ENCODE measurements at places on chromosomes 13 and 19. TPM values are rescaled to one million over a fixed set of nuclear protein-coding genes. Genes with fewer than 3 reads are reported as not detected.

The TPRX1 gene
- not detected for total RNA-seq

The SIGLECL1 gene
- total RNA-seq: not detected

The LHB gene
- not detected for total RNA-seq

The GPR12 gene
- total RNA-seq: 2.5 TPM

The KLK12 gene
- total RNA-seq: not detected

The GPR183 gene
- 7.6 TPM for total RNA-seq

The PPP1R37 gene
- total RNA-seq: 48.3 TPM

The TBXA2R gene
- total RNA-seq: 2.0 TPM

The CRB3 gene
- total RNA-seq: 5.9 TPM

The LRRC4B gene
- 38.4 TPM for total RNA-seq

The GSX1 gene
- total RNA-seq: not detected

The DACT3 gene
- 18.5 TPM for total RNA-seq

The F10 gene
- 22.7 TPM for total RNA-seq

The TMEM38A gene
- total RNA-seq: 18.6 TPM

The HSPB6 gene
- total RNA-seq: 14.9 TPM

The UBE2L5 gene
- not detected for total RNA-seq

The KCNJ14 gene
- total RNA-seq: 1.6 TPM

The ZNF223 gene
- 15.2 TPM for total RNA-seq

The ZNF221 gene
- total RNA-seq: 34.8 TPM

The VSTM1 gene
- not detected for total RNA-seq

The LIM2 gene
- 168 TPM for total RNA-seq

The ACP7 gene
- total RNA-seq: not detected

The NLRP11 gene
- not detected for total RNA-seq

The FXYD1 gene
- 34.8 TPM for total RNA-seq

The PCSK4 gene
- 8.0 TPM for total RNA-seq

The ZNF726 gene
- 9.9 TPM for total RNA-seq

The SULT2A1 gene
- not detected for total RNA-seq

The NKG7 gene
- total RNA-seq: 1.1 TPM

The MCOLN1 gene
- total RNA-seq: 10.2 TPM

The NALCN gene
- total RNA-seq: 11.3 TPM

The DMKN gene
- total RNA-seq: 31.8 TPM

The ODAD3 gene
- 0.27 TPM for total RNA-seq

The VAV1 gene
- total RNA-seq: 4.9 TPM

The PTH2 gene
- not detected for total RNA-seq

The IRS2 gene
- total RNA-seq: 23.6 TPM

The VWA8 gene
- total RNA-seq: 44.9 TPM

The PDE4A gene
- 7.6 TPM for total RNA-seq

The ZNF575 gene
- total RNA-seq: 1.0 TPM

The SBK3 gene
- total RNA-seq: not detected

The PRR20C gene
- total RNA-seq: not detected

The GNA15 gene
- 3.0 TPM for total RNA-seq

The CEACAM16 gene
- total RNA-seq: not detected

The GAMT gene
- 26.2 TPM for total RNA-seq

The LRRC63 gene
- 0.60 TPM for total RNA-seq

The COL5A3 gene
- 31.9 TPM for total RNA-seq

The ICAM4 gene
- 0.38 TPM for total RNA-seq

The LILRA1 gene
- total RNA-seq: 0.22 TPM

The IQCN gene
- 3.1 TPM for total RNA-seq

The ECSIT gene
- total RNA-seq: 43.5 TPM

The SIAH3 gene
- 1.0 TPM for total RNA-seq

The MZF1 gene
- total RNA-seq: 35.8 TPM

The PDE4C gene
- total RNA-seq: 3.8 TPM

The NRTN gene
- total RNA-seq: 3.7 TPM

The ZNF709 gene
- total RNA-seq: 20.2 TPM

Data from camera-type eye (tissue), 1 donor.